Cardiac septum (tissue), 1 donor: ENCODE measurements at places on chromosomes 1 and 21.

DNA sequence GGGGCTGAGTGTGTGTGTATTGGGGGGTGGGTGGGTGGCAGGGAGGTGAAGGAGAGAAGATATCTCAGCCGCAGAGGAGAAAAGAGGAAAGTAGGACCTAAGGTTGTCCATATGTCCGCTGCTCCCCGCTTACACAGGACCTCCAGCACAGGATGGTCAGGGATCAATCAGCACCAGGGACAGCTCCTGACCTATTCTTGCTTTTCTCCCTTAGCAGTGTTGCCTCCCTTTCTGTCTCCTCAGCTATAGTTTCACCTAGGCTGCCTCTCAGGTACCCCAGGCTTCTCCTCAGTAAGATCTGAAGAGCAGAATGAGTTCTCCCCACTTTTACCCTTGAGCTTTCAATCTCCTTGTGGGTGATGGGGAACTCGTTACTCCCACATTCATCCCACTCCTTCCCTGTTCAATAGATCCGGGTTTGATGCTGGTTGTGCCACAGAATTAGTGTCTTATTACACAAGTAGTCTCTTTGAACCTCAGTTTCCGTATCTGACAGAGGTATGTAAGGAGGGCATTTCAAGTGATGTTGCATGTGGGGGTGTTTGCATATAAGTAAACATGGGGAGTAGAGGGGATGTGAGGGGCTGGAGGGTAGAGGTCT, 1.4 kb upstream of the DPH2 start:
- no peak for DNase-seq

GRCh38 chr1:244211559-244211944, 160.5 kb downstream of the ZBTB18 start:
- DNase-seq, result no peak

DNA sequence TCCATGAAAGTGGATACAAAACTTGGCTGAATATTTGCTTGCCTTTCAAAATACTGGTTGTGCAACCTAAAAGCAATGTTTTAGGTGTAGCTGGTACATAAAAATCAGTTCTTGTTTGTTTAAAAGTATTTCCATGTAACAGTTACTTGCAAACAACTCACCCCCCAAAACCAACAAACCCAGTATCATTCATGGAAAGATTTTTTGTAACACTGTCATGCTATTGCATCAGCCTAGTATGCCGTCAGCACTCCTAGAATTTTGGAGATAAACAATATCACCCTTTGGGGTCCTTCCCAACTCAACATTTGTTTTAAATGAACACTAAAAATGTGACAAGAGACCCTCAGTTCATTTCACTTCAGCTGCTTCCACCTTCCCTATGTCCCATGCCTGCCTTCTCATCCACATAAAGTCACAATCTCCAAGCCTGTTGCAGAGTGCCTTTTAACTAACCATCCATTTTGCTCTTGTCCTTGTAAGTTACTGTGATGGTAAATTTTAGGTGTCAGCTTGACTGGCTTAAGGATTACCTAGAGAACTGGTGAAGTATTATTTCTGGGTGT, 425.3 kb downstream of the DUSP10 start:
- no peak for DNase-seq

DNA sequence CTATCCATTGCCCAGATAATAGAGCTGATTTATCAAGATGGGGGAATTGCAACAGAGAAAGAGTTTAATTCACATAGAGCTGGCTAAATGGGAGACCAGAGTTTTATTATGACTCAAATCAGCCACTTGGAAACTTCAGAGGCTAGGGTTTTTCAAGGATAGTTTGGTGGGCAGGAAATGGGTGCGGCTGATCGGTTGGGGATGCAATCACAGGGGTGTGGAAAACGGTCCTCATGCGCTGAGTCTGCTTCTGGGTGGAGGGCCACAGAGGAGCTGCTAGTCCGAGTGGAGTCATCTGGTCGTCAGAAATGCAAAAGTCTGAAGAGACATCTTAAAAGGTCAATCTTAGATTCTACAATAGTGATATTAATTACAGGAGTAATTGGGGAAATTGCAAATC, 32.0 kb upstream of the FAM89A start:
- DNase-seq, result no peak

- no peak for DNase-seq
Measured at GRCh38 chr1:64046891-64047290, 156.5 kb upstream of the UBE2U start.

GRCh38 chr21:16427587-16428087, 697.9 kb downstream of the USP25 start:
- DNase-seq, result no peak

- DNase-seq, result no peak
Measured at GRCh38 chr21:45080639-45081414, 6.4 kb downstream of the ADARB1 start.

- no peak for DNase-seq
Measured at GRCh38 chr1:241997401-241997998, 1.4 kb downstream of the MAP1LC3C start.

GRCh38 chr1:189662190-189662589, 815.5 kb downstream of the BRINP3 start:
- no peak for DNase-seq

DNA sequence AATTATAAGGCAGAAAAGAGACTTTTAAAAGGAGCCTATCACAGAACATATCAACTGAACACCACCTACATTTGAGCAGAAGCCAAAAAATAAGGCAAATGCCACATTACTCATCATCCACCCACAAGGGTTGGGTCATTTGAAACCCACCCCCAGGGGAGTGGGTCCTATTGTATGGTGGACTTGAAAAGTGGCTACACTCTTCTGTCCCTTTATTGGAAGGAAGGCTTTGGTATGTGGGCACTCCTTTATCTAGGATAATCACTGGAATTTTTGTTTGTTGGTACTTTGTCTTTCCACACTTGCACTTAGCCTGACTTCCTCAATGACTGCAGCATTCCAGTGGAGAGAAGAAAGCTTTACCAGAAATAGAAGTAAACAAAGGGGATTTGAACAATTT, 157.2 kb upstream of the COL11A1 start:
- no peak for DNase-seq

DNA sequence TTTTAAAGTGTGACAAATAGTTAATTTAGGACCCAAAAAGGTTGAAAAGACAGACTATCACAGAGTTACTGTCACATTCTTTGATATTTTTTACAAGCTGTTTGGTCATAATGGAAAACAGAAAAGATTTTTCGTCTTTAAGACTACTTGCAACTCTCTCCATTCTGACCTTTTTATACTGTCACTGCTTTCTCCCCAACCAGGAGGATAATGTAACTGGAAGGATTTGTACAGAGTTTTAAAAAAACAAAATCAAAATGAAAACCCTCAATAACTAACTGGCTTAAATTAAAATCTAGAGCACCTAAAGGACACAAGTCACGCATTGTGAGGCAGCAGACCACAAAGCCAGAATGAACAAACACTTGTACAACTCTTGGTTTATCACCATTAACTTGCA, 257.7 kb downstream of the FAF1 start:
- no peak for DNase-seq

DNA sequence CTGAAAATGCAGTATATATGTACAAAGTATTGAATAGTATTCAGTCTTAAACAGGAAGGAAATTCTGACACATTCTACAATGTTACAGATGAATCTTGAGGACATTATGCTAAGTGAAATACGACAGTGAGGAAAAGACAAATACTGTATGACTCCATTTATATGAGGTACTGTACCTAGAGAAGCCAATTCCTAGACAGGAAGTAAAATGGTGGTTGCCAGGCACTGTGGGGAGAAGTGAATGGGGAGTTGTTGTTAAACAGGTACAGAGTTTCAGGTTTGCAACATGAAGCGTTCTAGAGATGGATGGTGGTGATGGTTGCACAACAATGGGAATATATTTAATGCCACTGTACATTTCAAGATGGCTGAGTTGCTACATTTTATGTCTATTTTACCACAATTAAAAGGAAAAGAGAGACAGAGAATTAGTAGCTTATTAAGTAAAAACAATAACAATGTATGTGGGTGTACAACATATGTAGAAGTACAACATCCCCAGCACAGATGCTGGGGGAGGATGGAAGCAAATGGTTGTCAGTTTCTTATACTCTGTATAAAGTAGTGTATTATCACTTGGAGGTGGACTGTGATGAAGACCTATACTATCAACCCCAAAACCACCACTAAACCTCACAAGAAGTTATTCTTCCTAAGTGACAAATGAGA, 3.9 kb upstream of the RAB4A start:
- DNase-seq, result no peak

- DNase-seq, result no peak
Measured at GRCh38 chr1:90730243-90731022, 13.3 kb upstream of the BARHL2 start.

- no peak for DNase-seq
Measured at GRCh38 chr1:242008826-242009495, 10.1 kb upstream of the MAP1LC3C start.

GRCh38 chr1:70140894-70141293, 64.5 kb downstream of the LRRC40 start:
- no peak for DNase-seq

DNA sequence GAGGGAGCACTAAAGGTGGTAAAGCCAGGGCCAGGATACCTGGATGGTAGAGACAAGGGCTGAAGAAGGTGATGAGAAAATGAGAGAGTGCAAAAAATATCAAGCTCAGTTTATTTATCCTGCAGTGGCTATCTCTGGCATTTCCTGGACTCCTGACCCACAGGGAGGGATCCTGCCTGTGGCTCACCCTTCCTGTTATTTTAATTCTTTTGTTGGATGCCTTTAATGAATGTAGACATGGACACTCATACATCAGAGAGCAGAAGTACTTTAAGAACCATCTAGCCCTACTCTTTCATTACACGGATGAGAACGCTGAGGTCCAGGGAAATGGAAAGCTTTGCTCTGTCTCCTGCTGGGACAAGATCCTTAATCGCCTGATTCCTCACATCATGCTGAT, 20.6 kb downstream of the JUN start:
- DNase-seq, result no peak

- DNase-seq, result no peak
Measured at GRCh38 chr1:161491472-161491871, 13.8 kb upstream of the FCGR2A start.

DNA sequence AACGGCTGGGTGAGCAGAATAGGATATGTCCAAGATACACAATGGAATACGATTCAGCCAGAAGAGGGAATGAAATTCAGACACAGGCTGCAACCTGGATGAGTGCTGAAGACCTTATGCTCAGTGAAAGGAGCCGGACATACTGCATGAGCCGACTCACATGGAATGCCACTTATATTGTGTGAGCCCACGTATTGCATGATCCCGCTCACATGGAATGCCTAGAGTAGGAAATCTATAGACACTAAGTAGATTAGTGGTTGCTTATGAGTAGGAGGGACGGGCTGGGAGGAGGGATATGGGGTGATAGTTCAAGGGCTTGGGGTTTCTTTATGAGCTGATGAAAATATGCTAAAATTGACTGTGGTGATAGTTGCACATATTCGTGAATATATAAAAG, 26.8 kb downstream of the TMPRSS2 start:
- no peak for DNase-seq

GRCh38 chr1:205285381-205286101, 36.0 kb downstream of the NUAK2 start:
- DNase-seq, result no peak

- DNase-seq, result no peak
Measured at GRCh38 chr1:168235937-168236336, 10.1 kb downstream of the SFT2D2 start.

DNA sequence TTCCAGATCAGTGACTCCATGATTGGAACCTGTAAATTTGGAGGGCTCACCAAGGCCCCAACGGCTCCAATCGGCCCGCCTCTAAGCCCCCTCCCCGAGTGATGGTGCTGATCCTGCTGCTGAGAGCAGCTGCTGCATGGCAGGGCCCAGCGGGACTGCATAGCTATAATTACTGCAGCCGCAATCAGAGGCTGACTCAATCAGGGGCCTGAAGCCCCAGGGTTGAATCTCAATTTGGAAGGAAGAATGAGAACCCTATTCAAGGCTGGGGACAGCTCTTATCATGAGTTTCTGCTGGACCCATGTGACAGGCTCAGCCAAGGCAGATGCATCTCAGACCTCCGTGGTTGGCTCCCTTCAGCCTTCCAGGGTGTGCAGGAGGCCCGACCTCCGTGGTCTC, 42.8 kb upstream of the MAGOH start:
- no peak for DNase-seq

GRCh38 chr1:98919211-98919610, 85.5 kb downstream of the PLPPR5 start:
- DNase-seq, result no peak

DNA sequence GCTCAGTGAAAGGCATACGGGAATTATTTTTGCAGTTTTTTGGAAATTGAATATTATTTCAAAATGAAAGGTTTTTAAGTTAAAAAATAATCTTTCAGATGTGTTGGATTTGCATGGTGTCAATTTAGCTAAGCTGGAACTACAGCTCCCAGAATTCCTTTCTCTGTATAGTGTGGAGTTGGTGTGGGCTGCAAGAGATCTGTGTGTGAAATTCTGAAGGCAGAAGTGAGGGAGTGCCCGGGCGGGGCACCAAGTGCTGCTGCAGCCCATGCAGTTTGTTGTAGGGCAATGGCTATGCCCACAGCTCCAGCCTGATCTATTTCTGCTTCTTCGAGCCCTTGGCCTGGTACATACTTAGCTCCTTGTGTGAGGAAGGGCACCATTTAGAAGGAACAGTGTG, 60.5 kb upstream of the CSF1 start:
- DNase-seq, result no peak
